ENCODE measurements at places on chromosomes 11 and 22. TPM values are rescaled to one million over a fixed set of nuclear protein-coding genes. Genes with fewer than 3 reads are reported as not detected.
A peak's percentile ranks its signal among the peaks of the same experiment; 100 is the strongest.

- DNase-seq = no peak
Measured at GRCh38 chr11:9672918-9673317, 9.0 kb downstream of the SWAP70 start.

DNA sequence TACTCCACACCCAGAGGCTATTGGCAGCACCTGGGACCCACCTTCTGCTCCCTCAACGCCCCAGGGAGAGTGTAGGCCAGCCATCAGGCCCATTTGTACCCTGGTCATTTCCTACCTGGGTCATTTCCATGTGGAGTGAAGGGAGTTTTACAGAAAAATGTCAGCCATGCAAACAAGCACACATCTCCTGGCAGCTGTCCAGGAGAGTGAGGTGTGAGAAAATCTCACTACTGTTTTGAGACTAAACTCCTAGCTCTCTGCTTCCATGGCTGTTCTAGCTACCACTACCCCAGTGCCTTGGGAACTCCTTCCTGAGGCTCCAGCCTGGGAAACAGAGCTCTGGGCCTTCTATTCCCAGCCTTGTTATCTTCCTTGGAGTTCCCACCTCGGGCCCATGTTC lies 2.8 kb upstream of the TMPRSS13 start:
- DNase-seq = peak; percentile 70

- DNase-seq = no peak
Measured at GRCh38 chr11:64804346-64805210, 1.6 kb upstream of the MAP4K2 start.

DNA sequence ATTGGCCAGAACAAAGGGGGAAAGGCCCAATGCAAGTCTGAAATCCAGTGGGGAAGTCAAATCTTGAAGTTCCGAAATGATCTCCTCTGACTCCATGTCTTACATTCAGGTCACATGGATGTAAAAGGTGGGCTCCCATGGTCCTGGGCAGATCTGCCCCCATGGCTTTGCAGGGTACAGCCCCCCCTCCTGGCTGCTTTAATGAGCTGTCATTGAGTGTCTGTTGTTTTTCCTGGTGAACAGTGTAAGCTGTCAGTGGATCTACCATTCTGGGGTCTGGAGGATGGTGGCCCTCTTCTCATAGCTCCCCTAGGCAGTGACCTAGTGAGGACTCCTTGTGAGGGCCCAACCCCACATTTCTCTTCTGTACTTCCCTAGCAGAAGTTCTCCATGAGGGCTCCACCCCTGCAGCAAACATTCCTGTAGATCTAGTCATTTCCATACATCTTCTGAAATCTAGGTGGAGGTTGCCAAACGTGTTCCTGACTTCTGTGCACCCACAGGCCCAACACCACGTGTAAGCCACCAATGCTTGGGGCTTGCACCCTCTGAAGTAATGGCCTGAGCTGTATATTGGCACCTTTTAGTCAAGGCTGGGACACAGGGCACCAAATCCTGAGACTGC lies 9.3 kb downstream of the CARD18 start:
- peak; percentile 14 for DNase-seq

DNA sequence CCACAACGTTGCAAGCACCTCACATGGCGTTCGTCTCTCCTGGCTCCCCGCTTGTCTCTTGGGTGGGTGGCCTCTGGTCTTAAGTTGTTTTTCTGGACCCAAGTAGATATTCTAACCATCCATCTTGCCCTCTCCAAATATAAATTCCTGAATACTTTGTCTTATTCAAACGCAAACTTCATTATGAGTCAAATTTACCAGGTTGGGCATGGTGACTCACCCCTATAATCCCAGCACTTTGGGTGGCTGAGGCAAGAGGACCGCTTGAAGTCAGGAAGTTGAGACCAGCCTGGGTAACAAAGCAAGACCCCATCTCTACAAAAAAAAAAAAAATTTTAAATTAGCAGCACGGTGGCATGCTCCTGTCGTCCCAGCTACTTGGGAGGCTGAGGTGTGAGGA lies 5.1 kb upstream of the IGSF9B start:
- no peak for DNase-seq

DNA sequence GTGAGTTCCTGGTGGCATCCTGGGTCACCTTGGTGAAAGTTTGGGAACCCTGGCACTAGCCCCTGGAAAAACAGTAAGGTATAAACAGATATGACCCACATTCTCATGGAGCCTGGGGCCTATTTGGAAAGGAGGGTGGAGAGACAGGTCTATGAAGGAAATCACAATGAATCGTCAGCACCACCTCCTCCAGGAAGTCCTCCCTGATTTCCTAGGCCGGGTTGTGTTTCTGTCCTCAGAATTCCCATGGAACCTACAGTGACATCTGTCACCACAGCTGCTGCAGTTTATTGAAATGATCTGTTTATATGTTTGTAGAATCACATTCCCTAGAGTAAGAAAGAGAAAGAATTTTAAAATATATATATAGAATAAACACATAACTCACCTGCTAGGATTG lies 71.8 kb upstream of the ASPHD2 start:
- DNase-seq = no peak

DNA sequence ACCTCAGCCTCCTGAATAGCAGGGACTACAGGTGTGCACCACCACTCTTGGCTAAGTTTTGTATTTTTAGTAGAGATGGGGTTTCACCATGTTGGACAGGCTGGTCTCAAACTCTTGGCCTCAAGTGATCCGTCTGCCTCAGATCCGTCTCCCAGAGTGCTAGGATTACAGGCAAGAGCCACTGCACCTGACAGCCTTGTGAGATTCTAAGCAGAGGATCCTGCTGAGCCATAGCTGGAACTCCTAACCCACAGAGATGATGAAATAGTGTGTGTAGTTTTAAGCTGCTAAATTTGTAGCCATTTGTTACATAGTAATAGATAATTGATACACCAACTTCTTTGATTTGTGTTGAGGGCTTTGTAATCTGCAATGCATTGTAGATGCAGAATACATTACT lies 51.1 kb downstream of the CLMP start:
- no peak for DNase-seq

GRCh38 chr11:69104212-69104855 lies 51.4 kb upstream of the SMIM38 start:
- no peak for DNase-seq

DNA sequence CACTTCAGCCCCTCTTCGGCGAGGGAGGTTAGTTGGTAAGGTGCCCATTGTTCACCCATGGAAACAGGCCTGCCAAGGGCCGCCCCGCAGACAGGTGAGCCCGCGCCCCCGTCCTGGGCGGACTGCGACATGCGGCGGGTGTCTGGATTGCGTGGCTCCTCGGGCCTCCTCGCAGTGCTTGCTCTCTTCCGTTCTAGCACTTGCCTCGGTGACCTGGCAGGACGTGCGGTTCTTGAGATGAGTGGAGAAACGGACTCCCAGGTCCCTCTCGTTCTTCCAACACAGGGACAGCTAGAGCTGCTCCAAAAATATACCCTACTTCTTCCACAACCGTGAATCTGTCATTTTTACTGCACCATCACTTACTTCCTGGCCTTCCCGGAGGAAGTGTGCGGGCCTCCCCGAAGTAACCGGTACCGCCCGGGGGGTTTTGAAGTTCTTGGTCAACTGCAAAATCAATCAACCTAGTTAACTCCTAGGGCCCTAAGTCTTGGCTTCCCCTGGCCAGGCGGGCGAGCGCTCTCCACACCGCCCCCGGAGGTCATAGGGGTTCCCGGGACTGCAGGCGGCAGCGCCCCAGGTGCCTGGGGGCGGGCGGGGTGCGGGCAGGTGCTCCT lies 745 bp upstream of the ZBTB44 start:
- peak; percentile 35 for DNase-seq

Gene OR2D2
- not detected for total RNA-seq

Data from natural killer cell (primary cell).